ENCODE measurements at places on chromosomes 2 and 18.

DNA sequence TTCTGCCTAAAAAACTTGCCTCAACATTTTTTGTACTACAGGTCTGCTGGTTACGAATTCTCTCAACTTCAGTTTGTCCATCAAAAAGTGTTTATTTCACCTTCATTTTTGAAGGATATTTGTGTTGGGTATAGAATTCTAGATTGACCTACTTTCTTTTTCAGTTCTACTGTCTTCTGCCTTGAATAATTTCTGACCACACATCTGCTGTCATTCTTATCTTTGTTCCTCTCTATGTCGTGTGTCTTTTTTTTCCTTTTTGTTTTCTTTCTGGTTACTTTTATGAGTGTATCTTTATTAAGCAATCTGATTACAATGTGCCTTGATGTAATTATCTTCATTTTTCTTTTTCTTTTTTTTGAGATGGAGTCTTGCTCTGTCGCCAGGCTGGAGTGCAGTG lies 25.3 kb downstream of the ADCY3 start:
- no peak for DNase-seq

- no peak for DNase-seq
Observed at GRCh38 chr2:3736112-3736511, 32.7 kb downstream of the DCDC2C start.

DNA sequence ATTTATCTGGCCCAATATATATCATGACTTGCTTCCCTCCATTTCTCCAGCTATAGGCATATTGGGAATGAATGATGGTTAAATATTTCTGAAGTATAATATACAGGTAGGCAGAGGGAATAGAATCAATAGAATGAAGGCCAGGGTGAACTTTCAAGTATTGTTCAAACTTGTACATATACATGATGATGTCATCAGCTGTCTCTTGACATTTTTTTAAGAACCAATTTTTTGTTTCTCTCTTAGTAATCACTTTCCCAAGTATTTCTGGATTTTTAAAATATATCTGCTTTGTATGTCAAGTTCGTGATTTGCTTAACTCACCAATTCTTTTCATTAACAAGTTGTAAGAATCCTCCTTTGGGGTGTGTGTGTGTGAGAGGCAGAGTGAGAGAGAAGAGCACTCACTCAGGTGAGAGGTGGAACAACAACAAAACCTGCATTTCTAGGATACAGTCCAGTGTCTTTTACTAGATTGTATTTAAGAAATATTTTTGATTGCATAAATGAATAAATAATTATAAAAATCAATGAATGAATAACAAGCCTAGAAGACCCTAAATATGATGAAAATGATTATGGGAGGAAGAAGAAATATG lies 1239.1 kb downstream of the LRP1B start:
- no peak for DNase-seq

DNA sequence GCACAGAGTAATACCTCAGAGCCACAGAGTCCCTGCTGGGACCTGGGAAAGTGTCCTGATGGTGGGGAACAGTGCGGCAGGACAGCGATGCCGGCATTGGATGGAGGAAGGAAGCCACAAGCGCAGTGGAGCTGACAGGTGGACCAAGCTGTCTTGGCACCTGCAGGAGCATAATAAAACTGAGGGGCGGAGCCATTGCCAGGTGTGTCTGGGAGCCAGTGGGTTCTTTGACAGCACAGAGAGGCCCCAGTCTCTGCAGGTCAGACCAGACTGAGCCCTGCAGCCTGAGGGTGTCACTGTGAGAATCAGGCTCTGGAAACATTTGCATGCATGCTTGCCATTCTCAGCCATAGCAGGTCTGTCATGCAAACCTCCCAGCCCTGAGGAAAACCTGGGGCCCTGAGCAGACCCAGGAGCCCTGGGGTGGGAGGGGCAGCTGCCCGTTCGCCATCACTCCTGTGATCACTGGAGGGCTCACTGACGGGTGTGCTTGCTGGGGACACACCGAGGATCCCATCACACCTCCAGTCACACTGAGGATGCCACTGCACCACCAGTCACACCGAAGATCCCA lies 210.5 kb upstream of the HDAC4 start:
- no peak for DNase-seq

DNA sequence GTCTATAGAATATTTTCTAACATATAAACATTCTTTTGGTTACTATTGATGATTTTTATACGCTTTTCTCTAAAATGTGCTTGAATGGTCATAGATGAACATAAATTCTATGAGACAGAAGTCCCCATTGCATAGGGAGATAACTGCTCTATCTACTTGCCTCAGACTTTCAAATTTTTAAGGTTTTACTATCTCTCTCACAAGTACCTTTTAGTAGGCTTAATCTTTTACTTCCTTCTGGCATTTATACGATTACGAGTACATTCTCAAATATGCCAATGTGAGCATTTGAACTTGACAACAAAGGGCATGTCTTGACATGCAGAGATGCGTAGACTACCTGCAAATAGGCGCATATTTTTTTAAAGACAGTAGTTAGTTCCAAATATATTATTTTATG lies 935.9 kb upstream of the LRATD1 start:
- no peak for DNase-seq

DNA sequence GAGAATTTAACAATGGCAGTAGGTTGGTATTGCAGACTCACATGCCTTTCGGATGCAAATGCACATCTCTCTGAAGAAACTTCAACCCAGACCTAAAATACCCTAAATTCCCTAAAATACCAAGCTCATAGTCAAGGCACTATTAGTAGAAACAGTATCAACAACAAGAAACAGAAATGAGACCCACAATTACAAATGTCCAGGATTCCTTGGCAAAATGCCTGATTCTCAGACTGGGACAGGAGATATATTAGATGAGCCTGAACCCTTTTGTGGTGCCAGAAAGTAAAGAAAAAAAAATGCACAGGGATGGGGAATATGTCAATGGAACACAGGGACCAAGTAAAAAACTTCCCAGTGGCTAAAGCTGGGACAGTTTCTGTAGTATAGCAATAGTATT lies 77.2 kb downstream of the NAT8 start:
- no peak for DNase-seq

DNA sequence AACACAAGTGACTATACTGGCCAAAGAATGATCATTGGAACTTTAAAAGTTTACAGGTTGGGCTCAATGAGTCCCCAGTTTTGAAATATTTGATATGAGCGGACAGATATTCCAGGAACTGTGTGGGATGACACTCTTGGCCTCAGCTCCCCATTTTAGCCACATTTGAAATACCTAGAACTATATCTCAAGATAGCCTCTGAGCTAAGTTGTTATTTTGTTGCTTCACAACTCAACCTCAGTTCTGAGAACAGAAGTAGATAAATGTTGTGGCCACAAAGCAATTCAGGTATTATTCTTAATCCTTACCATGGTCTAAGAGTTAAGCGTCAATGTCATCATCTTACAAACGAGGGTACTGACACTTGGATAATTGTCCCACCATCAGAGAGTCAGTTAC lies 172.2 kb upstream of the SETBP1 start:
- DNase-seq, result no peak

DNA sequence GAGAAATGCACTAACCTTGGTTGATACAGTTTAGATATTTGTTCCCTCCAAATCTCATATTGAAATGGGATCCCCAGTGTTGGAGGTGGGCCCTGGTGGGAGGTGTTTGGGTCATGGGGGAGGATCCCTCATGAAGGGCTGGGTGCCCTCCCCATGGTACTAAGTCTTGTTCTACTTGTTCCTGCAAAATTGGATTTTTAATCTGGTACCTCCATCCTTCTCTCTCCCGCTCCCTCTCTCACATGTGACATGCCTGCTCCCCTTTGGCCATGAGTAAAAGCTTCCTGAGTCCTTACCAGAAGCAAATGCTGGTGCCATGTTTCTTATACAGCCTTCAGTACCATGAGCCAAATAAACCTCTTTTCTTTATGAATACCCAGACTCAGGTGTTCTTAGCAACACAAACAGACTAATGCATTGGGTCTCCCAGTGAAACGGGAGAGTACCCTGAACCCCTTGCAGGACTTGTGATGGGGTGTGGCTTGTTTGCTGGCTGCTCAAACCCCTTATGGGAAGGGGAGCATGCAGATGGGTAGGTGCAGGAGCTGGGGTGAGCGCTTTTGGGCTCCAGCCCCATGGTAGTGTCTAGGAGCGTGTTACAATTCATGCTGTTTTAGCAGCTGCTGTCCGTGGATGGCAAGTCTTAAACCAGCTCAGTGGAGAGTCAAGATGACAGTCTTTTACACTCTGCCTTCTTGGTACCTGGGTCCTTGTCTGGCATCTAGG lies 27.2 kb downstream of the FAHD2B start:
- no peak for DNase-seq

DNA sequence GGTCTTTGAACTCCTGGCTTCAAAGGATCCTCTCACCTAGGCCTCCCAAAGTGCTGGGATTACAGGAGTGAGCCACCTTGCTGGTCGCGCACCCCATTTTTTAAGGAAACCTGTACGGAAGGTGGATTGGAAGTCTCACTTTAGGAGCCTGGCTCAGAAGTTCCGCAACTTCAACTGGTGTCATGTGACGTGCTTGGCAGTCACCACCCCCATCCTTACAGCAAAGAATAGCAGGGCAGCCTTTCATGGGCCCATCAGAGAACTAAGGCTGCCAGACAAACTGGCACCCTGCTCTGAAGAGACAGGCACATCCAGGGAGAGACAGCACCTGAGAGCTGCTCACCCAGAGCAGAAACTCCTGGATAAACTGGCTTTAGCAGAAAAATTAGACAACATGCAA lies 3.3 kb upstream of the SLC66A2 start:
- DNase-seq, result no peak

GRCh38 chr2:12796657-12797056 lies 79.9 kb downstream of the TRIB2 start:
- DNase-seq, result peak; percentile 15

DNA sequence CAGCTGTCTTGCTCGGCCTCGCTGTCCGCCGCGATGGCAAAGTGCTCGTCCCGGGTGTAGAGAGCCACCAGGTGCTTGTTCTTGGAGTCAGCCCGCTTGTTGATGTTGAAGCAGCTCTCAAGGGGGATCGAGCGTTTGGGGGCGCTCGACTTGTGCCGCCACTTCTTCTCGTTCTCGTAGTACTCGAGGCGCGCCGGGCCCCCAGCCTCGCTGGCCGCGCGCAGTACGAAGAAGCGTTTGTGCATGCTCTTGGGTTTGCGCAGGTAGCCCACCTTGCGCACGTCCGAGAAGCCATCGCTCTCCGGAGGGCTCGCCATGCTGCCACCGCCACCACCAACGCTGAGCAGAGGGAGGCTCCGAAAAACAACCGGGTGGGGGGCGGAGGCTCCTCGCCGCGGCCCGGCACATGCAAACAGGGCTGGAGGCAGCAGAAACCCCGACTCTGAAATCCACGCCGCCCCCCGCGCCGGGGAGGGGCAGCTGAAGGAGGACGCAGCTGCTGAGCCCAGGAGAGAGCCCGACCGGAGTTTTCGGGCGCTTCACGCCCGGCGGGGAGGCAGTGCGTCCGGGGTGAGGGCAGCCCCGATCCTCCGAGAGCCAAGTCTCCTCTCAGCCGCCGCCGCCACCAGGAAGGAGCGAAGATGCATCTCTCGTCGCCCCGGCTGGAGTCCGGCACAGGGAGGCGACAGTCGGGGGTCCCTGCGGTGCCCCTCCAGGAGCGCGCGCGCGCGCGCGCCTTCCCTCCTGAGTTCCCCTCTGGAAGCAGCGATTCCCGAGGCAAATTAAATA lies 1.0 kb downstream of the IRS1 start:
- DNase-seq, result peak; percentile 18

GRCh38 chr2:33419581-33420200 lies 56.8 kb upstream of the RASGRP3 start:
- DNase-seq, result no peak

- DNase-seq, result no peak
Observed at GRCh38 chr2:175966839-175967238, 35.2 kb downstream of the LNPK start.

- peak; percentile 14 for DNase-seq
Observed at GRCh38 chr2:216519154-216519762, 20.6 kb downstream of the RPL37A start.

DNA sequence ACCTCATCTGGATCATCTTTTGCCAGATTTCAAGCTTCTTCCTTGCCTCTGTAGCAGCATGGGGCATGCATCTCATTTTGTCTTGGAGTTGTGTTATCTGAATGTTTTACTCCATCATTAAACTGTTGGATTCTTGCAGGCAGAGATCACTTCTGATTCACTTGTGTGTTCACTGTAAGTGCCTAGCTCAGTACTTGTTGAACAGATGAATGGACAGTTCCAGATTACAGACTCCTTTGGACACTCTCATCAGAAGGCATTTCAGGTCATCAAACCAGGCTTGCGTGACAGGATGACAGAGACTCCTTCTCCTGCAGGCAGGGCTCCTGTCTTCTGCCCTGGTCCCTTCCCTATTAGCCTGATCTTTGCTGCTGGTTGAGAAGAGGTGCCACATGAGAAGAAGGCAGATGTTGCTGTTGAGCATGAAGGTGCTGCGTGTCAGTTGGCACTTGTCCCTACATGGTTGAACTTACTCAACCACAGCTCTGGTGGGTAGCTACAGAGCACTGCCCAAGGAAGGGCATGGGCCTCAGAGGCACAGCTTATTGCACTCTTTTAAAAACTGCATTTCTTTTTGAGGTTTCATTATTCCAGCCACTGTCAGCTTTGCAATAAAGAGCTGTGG lies 58.9 kb downstream of the INPP4A start:
- DNase-seq, result no peak

GRCh38 chr2:12424809-12425208 lies 291.9 kb upstream of the TRIB2 start:
- no peak for DNase-seq

DNA sequence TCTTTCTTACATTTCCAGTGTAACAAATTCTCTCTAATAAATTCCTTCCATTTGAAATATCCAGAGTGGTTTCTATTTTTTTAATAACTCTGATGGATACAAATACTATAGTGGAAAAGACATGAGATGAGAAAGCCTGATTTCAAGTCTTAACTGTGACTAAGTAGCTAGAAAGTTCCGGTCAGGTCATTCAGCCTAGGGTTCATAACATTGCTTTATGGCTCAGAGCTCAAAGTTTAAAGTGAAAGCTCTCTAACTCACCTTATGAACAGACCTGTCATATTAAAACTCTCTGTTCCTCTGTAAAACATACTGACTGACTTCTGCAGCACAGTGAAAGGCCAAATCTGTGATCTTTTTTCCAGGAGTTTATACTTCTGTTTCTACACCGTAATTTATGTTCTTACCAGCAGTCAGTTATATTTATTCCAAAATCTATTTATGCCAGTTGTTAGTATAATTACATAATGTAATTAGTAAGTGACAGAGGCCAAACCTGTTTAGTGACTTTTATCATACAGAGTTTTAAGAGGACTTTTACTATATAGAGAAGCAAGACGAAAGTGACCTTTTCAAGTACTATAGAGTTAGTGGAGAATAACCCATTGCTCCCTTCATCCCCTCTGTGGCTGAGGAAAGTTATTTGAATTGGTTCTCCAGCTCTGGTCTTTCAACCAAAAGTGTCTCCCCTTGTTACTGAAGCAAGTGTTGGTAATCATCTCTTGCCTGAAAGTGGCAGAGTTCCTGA lies 118.8 kb upstream of the PDE1A start:
- no peak for DNase-seq
